ENCODE measurements at places on chromosomes 11 and 22. TPM values are rescaled to one million over a fixed set of nuclear protein-coding genes. Genes with fewer than 3 reads are reported as not detected.

Gene GRK3
- total RNA-seq = 0.66 TPM

Gene RASGRP2
- total RNA-seq = not detected

Gene OR6T1
- total RNA-seq = not detected

Gene XNDC1N
- 5.7 TPM for total RNA-seq

Gene MMP1
- 1,928 TPM for total RNA-seq

Gene PATL1
- 5.3 TPM for total RNA-seq

Gene TRIM21
- 18.8 TPM for total RNA-seq

Gene OR51I1
- total RNA-seq = 0.06 TPM

Gene MS4A6E
- total RNA-seq = not detected

Gene ARL2
- total RNA-seq = 110 TPM

Gene C11orf24
- total RNA-seq = 38.6 TPM

Gene PARVA
- total RNA-seq = 36.1 TPM

Gene TEAD1
- total RNA-seq = 54.4 TPM

Gene CFAP68
- 13.1 TPM for total RNA-seq

Gene APOA4
- not detected for total RNA-seq

Gene NDUFA6
- 75.9 TPM for total RNA-seq

Gene KCNJ1
- 0.06 TPM for total RNA-seq

Gene C11orf91
- 0.19 TPM for total RNA-seq

Gene UPB1
- total RNA-seq = 0.13 TPM

Gene BTG4
- total RNA-seq = not detected

Gene CCDC73
- total RNA-seq = not detected

Gene VSIG10L2
- not detected for total RNA-seq

Gene C11orf42
- total RNA-seq = not detected

Gene DDI1
- total RNA-seq = not detected

Gene ANGPTL5
- total RNA-seq = 0.92 TPM

Gene CD3E
- total RNA-seq = not detected

Gene SSH3
- 11.1 TPM for total RNA-seq

Gene DCDC1
- total RNA-seq = under 0.01 TPM

Gene NLRP6
- total RNA-seq = not detected

Gene NXPE1
- total RNA-seq = not detected

Gene TRPC6
- total RNA-seq = 1.5 TPM

Gene THY1
- 24.7 TPM for total RNA-seq

Gene PPARA
- total RNA-seq = 9.8 TPM

Gene FREY1
- total RNA-seq = 0.44 TPM

Gene PRR33
- total RNA-seq = not detected

Gene DNHD1
- 7.2 TPM for total RNA-seq
